ENCODE measurements at places on chromosomes 16 and 17. TPM values are rescaled to one million over a fixed set of nuclear protein-coding genes. Genes with fewer than 3 reads are reported as not detected.

DNA sequence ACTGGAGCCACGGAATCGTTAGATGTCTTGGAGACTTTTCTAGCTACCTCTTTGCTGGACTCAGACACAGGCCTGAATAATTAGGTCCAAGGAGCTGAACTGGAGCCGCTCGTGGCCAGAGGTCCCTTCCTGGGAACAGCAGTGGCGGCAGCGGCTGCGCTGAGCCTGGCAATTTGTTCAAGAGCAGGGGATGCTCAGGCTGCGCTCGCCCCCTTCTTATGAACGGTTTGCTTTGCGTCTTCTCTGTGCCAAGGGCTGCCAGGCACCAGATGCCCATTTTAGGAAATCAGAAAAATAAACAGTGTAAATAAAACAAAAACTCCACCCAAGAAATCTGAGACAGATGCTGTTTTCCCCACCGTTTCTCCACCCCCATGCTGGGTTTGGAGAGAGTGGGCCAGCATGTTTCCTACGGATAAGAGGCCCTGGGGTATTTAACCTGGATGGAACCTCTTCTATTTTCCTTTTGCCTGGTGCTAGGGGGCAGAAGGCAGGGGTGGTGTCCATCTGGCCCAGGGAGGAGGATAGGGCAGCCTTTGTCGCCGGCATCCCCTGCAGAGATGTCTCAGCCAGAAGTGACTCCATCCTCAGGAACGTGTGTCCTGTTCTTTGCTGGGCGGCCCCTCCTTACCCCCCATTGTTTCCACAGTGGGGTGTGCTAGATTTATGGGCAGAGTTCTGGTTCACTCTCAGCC is 163.4 kb downstream of the SEC14L1 start:
- DNase-seq, result no peak

- no peak for DNase-seq
These were observed 49.4 kb downstream of the XPO6 start for GRCh38 chr16:28162326-28162877.

DNA sequence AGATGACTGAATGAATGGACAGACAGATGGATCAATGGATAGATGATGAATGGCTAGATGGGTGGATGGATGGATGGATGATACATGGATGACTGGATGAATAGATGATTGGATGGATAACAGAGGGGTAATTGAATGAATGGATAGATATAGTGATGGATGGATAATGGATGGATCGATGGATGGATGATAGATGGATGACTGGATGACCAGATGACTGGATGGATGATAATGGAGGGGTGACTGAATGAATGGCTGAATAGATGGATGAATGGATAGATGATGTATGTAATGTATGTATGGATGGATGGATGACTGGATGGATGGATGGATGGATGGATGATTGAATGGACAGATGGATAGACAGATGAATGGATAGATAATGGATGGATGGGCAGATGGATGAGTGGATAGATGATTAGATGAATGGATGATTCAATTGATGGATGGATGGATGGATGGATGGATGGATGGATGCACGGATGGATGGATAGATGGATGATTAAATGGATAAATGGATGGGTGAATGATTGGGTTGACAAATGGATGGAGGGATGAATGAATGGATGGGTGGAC is 87.7 kb downstream of the CDYL2 start:
- DNase-seq, result no peak

Gene PEX12
- polyA plus RNA-seq, result 12.7 TPM

DNA sequence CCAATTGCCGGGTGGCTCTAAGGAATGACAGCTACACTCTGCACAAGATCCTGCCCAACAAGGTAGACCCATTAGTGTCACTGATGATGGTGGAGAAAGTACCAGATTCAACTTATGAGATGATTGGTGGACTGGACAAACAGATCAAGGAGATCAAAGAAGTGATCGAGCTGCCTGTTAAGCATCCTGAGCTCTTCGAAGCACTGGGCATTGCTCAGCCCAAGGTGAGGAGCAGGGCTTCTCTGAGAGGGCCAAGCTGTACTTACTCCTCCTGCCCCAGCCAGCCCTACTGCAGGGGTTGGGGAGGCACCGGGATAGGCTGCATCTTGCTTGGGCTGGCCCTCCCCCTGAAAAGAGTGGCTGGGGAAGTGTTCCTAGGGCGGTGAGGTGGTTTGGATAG is 2.8 kb upstream of the FTSJ3 start:
- DNase-seq, result no peak

- no peak for DNase-seq
These were observed 32.0 kb upstream of the DNAH17 start for GRCh38 chr17:78609191-78609641.

Gene BOLA2
- polyA plus RNA-seq, result 12.3 TPM

- DNase-seq, result no peak
These were observed 782.7 kb upstream of the KIF2B start for GRCh38 chr17:53039981-53040380.

Gene NPIPA3
- polyA plus RNA-seq, result 10.9 TPM

DNA sequence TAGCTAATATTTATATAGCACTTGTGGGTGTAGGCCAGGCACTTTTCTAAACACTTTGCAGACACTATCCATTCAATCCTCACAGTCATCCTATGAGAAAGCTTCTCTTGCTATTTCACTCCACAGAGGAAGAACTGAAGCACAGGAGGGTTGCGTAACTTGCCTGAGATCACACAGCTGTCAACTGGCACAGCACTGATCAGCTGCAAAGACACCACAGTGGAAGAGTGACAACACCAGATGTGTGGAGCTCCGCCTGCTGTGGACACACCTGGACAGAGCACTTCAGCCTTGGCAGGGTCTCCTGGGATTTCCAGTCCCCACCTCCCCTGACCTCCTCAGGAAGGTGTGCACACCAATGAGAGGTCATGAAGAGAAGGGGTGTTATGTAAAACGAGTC is 13.3 kb upstream of the CNEP1R1 start:
- no peak for DNase-seq

- DNase-seq, result no peak
These were observed 490 bp downstream of the GID4 start for GRCh38 chr17:18039535-18040260.

- no peak for DNase-seq
These were observed 17.4 kb downstream of the COL1A1 start for GRCh38 chr17:50184064-50184463.

Gene ANKRD40CL
- 0.17 TPM for polyA plus RNA-seq

Gene SPNS2
- polyA plus RNA-seq, result 44.7 TPM

Data from right renal pelvis (tissue), 4 donors.